Stimulated activated CD8-positive, alpha-beta memory T cell treated with anti-CD3 and anti-CD28 coated beads, Interleukin-7, amount 100 ng/mL, for 1 hour (primary cell): ENCODE measurements at places on chromosomes 12 and 14.

DNA sequence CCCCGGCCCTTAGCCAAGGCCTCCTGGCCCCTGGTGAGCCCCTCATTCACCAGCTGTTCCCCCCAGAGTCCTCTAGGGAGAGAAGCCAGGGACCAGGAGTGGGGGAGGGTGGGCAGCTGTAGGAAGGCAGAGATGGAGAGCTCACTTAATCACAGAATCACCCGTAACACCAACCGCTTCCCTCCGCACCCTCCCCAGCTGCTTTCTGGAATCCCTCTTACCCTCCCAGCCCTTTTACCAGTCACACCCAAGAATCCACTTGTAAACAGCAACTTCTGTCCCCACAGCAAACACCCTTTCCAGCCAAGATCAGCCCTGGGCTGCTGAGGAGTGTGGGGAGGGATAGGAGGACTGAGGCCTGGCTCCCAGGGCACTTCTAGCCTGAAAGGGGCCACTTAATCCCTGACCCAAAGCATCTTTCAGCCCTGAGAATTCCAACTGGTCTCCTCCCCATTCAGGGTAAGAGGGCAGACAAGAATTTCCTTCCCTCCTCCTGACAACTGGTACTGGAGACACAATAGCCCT is 18.8 kb downstream of the NCKAP5L start:
- DNase-seq = no peak

GRCh38 chr14:30808576-30808975 is 65.8 kb upstream of the COCH start:
- DNase-seq = no peak

DNA sequence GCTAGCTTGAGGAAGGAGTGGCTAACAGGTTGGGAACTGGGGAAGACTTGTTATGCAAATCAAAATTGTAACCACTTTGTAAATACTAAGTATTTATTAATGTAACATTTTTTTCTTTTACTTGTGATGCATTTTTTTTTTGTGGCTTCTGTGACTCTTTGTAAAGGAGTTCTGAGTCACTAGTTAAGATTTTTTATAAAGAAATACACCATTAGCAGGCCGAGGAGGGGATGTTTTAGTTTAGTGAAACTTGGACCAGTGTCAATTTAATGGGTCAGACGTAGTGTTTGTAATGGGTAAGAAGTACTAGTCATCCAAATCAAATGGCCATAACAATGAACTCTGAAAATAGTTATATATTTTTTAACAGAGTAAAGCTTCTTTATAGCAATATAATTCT is 43.1 kb downstream of the AKAP6 start:
- no peak for DNase-seq

DNA sequence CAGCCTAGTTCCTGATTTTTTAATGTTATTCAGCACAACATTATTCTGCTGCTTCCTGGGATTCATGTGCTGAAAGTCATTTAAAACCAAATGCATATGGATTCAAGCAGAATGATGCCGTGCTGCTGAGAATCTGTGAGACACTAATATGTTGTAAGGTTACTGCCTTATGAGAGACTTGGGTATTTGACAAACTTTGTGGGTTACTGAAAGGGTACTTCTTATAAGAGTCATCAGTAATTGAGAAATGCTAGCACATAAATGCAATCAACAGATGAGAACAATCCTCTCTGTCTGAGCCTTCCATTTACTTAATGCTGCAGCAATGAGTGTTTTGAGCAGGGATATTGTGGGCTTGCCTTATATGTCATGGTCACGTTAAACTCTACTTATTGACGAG is 175.7 kb downstream of the NPAS3 start:
- no peak for DNase-seq

DNA sequence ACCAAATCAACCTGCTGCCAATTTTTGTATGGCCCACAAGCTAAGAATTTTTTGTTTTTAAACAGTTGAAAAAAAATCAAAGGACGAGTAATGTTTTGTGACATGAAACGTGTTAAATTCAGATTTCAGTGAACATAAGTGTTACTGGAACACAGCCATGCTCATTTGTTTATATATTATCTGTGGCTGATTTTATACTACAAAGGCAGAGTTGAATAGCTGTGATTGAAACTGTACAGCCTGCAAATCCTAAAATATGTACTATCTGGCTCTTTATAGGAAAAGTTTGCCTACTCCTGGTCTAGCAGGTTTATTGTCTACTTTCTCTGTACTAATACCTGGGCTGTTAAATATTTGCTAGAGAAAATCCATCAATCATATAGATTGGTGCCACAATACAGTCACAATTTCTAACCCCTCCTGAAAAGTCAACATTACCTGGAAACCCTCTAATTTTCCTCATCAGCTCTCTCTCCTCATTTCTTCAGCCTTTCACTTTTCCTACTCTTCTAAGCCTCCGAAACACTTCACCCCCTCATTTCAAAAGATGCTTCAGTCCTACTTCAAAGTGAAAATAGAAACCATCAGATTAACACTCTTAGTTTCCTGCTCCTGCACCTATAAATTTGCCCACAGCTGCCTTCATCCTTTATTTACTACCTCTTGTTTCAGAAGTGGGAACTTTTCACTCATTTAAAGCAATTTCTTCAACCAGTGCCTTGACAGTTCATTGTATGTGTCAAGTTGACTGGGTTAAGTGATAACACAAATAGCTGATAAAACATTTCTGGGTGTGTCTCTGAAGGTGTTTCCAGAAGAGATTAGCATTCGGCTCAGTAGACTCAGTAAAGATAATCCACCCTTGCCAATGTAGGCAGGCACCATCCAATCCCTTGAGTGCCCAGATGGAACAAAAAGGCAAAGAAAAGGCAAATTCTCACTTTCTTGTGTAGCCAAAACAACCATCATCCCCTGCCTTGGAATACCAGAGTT is 18.0 kb upstream of the C2CD5 start:
- DNase-seq = no peak

DNA sequence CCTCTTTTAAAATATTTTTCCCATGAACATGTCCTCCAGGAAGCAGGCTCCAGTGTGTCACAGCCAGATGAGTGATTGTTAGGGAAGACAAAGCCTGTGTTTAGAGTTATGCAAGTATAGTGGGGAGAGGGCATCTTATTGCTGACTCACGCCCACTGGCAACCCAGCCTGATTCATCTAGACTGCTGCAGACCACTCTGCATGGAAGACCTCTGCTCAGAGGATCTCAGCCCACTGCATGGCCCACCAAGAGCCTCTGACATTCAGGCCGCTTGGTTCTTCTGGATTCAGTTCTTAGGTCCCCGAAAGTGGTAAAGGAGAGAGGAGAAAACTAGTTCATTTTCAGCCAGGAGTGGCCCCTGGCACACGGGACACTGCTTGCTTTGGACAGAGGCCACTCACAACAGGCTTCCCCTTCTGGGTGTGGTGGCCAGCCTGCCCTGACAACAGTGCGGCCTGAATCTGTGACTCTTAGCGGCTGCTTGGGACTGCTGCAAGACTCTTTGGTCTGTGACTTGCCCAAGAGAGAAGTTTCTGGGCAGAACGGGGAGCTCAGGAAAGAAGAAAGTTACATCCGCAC is 266.3 kb downstream of the ZFP36L1 start:
- no peak for DNase-seq

DNA sequence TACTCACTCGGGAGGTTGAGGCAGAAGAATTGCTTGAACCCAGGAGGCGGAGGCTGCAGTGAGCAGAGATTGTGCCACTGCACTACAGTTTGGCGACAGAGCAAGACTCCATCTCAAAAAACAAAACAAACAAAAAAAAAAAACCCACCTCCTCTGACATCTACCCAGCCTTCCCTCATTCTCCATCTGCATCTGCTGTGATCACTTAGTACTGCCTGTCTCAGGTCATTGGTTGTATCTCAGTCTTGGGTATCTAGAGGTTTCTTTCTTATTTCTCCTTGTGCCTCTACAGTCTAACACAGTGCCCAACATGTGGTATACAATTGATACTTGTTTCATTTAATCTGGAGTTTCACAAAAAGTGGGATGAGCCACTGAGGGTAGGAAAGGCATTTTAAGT is 5.3 kb downstream of the LTBP2 start:
- no peak for DNase-seq

DNA sequence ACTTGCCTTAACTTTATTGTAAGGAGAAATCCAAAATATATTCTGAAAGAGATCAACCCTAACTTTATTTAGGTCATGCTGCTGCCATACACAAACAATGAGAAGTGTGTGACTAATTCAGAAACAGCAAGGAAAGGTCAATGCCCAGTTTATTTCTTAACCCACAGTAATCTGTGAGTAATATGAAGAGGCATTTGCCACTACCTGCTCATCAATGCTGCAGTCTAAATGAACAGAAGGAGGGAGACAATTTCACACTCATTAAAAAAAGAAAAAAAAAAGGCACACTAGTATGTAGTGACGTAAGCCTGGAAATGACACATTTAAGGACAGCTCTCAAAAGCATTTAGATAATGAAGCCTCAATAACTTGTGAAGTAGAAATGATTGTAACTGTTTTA is 90.5 kb upstream of the FOXN3 start:
- no peak for DNase-seq

DNA sequence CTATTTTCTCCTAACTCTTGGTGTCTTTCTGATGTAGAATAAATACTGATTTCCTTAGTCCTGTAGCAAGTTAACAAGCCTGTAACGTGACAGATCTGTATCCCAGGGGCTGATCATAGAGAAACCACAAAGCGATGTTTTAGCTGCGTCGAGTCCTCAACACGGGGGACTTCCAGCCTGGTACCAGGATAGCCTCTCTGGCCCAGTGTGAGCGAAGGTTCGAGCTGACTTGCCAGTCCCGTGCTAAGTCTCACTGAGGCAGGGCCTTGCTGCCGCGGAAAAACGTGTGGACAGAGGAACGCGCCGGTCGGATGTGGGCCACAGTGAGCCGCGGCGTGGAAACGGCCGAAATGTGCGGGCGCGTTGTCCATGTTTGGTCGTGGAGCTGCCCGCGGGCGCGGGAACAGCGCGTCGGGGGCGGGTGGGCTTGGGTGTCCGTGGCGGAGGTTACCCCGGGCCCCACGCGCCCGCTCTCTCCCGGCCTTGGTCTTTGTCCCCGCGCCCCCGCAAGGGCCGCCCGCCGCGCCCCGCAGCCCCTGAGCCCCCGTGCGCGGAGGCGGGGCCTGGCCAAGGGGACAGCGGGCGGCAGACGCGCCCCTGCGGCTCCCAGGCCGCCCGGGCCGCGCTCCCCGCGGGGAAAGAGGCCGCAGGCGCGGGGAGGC is 531 bp upstream of the EML1 start:
- DNase-seq = no peak

DNA sequence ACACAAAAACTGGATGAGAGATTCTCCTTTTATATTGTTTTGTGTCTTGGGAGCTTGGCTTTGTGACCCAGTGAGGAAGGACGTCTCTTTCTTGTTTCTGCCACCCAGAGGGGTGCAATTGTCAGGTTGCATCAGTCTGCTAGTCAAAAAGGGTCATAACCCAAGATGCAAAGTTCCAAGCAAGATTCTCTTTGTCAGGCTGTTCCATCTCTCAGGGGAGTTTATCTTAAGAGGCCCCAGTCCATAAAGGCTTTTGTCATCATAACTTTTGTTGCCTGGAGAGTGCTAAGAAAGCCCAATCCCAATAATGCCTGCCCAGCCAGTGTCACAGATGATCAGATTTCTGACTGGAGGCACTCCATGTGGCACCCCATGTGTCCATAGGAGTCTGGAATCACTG is 444.9 kb downstream of the TRHDE start:
- no peak for DNase-seq

- no peak for DNase-seq
Measured at GRCh38 chr12:85448548-85449139, 168.6 kb downstream of the ALX1 start.

GRCh38 chr14:28744126-28744525 is 22.5 kb upstream of the FOXG1 start:
- no peak for DNase-seq

GRCh38 chr12:130992448-130992847 is 38.7 kb downstream of the ADGRD1 start:
- DNase-seq = no peak

GRCh38 chr12:21551841-21552465 is 25.9 kb downstream of the SPX start:
- DNase-seq = no peak

- DNase-seq = no peak
Measured at GRCh38 chr14:50060871-50061663, 55.3 kb downstream of the VCPKMT start.

DNA sequence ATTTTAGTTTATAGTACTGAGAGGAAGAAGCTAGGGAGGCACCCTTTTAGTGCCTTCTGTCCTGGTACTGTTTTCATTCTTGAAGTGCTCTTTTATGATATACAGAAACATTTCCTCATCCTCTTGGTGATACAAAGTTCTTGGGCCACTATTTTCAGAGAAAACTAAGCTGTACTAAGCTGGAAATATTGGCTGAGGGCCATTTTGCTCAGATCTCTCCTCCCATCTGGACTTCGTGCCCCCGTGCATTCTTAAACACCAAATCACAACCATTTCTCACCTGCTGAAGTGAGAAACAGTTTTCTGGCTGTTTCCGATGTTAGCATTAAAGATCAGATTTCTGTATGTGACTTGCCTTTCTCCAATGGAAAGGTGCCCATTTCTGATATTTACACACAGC is 158.9 kb downstream of the FBXL14 start:
- DNase-seq = no peak

- DNase-seq = no peak
Measured at GRCh38 chr12:93832131-93832530, 155.0 kb downstream of the CRADD start.

- DNase-seq = no peak
Measured at GRCh38 chr12:25497021-25497420, 56.1 kb downstream of the LMNTD1 start.

DNA sequence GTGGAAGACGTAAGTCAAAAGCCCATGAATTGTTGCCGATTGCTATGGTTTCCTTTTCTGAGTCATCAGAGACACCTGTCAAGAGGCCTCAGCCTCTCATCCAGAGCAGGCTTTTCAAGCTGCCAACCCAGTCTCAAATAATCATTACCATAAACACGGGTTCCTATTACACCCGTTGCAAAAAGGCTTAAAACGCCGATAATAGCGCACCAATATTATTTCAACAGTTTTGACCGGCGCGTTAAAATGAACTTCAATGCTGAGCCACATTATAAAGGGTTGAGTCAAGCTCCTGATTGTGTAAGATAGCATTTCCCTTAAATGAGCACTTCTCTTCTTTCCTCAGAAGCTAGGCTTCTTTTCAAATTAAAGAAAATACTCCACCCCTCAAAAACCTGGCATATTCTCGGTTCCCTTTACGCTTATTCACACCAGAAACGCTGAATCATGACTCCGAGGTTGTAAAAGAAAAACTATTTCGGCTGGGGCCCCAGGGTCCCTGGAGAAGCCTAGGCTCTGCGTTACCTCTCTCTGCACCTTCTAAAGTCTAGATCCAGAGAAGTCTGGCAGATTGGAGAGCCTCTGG is 1.4 kb downstream of the TMTC1 start:
- DNase-seq = no peak
